ENCODE measurements at places on chromosomes 12 and 14. TPM values are rescaled to one million over a fixed set of nuclear protein-coding genes. Genes with fewer than 3 reads are reported as not detected.

SLCO1B1 gene
- not detected for total RNA-seq

BEST3 gene
- 0.13 TPM for total RNA-seq

RPL10L gene
- total RNA-seq = not detected

METTL3 gene
- 64.4 TPM for total RNA-seq

NCKAP5L gene
- 15.7 TPM for total RNA-seq

CLMN gene
- 6.5 TPM for total RNA-seq

GZMH gene
- not detected for total RNA-seq

NEMP1 gene
- total RNA-seq = 11.8 TPM

SOAT2 gene
- not detected for total RNA-seq

SLC2A13 gene
- 25.7 TPM for total RNA-seq

OR4Q2 gene
- not detected for total RNA-seq

KRT83 gene
- not detected for total RNA-seq

CLEC1B gene
- total RNA-seq = not detected

TAS2R14 gene
- total RNA-seq = 1.6 TPM

GABARAPL1 gene
- total RNA-seq = 352 TPM

RFX4 gene
- total RNA-seq = not detected

NEUROD4 gene
- not detected for total RNA-seq

All from esophagus muscularis mucosa (tissue), 4 donors.